Lower lobe of right lung (tissue), 2 donors: ENCODE measurements at places on chromosomes 7 and 10. TPM values are rescaled to one million over a fixed set of nuclear protein-coding genes. Genes with fewer than 3 reads are reported as not detected.

- DNase-seq = no peak
Measured at GRCh38 chr10:16787361-16787791, 29.8 kb downstream of the RSU1 start.

The UBE3C gene
- total RNA-seq = 55.7 TPM

The GTF2I gene
- 214 TPM for total RNA-seq

The CYP3A7 gene
- 0.21 TPM for total RNA-seq

DNA sequence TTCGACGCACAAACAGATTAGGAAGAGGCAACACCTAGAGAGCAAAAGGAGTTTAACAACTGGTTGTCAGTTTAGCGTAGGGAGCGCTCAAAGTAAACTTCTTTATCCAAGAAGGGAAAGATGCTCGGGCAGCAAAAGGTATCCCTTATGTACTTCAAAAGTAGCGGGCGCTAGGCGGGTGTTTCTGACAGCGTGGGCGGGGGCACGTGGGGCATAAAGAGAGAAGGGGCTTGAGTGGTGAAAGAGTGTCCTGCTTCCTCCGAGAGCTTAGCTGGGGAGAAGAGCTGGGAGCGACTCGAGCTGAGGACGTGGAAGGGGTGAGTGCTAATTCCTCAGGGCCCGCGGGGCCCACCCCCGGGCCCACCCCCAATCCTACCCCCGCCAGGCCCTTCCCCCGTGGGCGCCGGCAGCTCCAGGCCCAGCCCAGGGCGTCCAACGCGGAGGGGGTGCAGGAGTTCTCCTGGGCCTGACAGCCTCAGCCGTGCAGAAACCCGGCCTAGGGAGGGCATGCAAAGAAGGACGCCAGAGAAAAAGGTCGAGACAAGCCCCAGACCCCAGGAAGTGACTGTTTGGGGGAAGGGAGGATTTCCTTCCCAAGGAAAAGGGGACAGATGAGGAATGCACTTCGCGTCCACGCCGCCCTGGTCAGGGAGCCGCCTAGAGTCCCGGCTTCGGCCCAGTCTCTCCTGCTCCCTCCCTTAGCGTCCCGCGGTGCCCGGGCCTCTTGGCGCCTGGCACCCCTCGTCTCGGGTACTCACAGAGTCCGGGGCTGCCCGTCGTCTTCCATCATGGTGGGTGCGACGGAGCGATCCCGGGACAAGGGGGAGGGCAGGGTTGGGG, 868 bp downstream of the TIAL1 start:
- peak; percentile 71 for DNase-seq

The MBL2 gene
- total RNA-seq = not detected

GRCh38 chr10:102231357-102232318, 5.5 kb downstream of the ELOVL3 start:
- peak; percentile 81 for DNase-seq

The CALU gene
- total RNA-seq = 84.6 TPM
